ENCODE measurements at places on chromosomes 6 and 20.

GRCh38 chr6:17202526-17202925, 78.6 kb upstream of the RBM24 start:
- no peak for DNase-seq

DNA sequence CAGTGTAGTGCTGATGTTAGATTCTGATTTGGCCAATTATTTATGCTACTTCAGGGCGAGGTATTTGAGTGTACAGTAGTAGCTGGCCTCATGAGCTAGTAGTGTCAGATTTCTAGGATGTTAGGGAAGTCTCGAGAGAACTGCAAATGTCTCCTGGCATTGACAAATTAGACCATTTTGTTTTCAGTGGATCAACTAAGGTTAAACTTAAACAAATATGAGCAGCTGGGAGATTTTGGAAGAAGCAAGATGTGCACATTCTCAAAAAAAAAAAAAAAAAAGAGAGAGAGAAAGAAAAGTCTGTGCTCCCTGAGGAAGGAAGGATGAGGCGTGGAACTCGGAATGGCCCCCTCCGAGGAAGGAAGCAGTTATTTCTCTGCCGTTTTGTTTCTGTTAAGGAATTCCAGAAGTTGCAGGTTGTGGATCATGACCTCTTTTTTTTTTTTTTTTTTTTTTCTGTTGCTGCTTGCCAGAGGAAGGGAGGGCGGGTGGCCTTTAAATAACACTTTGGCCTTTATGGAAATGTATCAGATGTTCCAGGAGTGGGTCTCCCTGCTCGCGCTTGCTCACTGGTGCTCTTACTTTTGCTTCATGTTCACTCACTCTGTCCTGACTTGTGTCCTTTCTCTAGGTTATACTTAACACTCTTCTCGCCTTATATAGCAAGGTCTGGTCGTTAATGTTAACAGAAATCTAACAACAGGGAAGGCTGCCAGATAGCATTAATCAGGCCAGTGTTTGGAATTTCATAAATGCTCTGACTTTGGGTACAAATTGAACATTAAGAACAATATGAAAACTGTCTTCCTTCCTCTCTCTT, 124.4 kb downstream of the TCP11 start:
- DNase-seq = peak; percentile 78

GRCh38 chr6:81897793-81898192, 145.3 kb upstream of the TENT5A start:
- peak; percentile 55 for DNase-seq

- DNase-seq = no peak
Measured at GRCh38 chr20:9458138-9458796, 56.1 kb upstream of the LAMP5 start.

Measured in right lobe of liver (tissue), 6 donors.